ENCODE measurements at places on chromosomes 16 and 17.
A peak's percentile ranks its signal among the peaks of the same experiment; 100 is the strongest.

GRCh38 chr16:4828567-4829321 lies 18.3 kb downstream of the GLYR1 start:
- no peak for DNase-seq

GRCh38 chr17:28154214-28154613 lies 111.7 kb downstream of the NLK start:
- DNase-seq: no peak

- no peak for DNase-seq
Measured at GRCh38 chr16:10920726-10921427, 21.4 kb downstream of the DEXI start.

- DNase-seq: no peak
Measured at GRCh38 chr17:4721203-4722135, 9.8 kb upstream of the MED11 start.

DNA sequence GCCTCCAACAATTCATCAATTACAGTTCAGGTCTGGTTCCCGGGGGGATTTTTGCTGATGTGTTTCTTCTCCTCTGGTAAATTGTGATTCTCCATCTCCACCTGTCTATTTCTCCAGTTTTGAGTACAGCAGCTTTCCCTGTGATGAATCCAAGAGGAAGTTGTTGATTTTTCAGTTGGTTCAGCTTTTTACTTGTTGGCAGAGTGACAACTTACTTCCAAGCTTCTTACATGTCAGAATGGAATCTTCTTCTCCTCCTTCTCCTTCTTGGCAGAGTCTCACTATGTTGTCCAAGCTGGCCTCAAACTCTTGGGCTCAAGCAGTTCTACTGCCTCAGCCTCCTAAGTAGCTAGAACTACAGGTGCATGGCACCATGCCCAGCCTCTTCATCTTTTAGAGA lies 33.4 kb upstream of the TMEM92 start:
- DNase-seq: no peak

DNA sequence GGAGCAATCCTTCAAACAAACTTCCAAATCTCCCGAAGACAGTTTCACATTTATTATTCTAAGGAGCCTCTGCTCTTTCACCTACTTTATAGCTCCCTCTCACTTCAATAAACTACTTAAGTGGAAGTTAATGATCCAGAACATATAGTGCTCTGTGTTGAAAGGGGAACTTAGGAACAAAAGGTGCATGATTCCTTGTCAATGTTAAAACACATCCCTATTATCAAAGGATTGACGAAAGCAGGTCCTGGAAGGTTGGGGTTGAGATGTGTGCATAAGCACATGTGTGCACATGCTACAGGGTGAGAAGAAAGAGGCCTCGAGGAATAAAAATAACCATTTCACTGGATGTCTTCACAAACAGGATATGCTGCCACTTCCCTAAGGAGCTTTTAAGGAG lies 170.3 kb downstream of the SLC39A11 start:
- DNase-seq: no peak

GRCh38 chr16:72569677-72570076 lies 397.7 kb upstream of the PMFBP1 start:
- no peak for DNase-seq

DNA sequence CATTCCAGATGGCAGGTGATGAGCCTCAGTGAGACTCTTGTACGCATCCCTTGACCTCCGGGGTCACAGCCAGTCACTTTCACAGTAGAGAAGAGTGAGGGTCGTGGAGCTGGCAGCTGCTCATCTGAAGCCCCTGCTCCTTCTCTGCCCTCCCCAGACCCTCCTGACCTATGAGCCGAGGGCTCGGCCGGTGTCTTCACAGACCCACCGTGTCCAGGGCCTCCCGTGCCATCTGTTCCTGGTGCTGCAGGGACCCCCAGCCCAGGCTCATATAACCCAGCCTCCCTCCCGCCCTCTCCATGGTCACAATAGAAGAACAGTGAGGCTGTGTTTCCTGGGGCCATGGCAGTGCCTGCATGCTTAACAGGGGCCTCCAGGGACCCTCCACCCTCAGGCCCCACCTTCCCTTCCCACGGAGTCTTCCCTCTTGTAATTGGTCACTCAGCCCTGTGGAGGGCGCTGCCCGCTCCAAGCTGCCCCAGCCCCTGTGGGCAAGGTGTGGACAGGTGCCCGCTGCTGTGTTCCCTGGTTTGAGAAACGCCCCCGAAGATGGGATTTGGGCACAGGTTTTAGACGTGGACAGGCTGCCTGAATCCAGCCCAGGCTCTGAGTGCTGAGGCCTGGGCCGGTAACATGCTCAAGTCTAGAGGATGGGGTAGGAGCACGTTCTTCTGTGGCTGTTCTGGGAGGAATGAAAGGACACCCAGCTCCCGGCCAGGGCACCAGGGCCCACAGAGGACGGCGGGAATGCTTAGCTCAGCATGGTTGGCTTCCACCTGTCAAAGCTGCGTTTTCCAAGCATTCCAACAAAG lies 38.7 kb downstream of the ACSF3 start:
- DNase-seq: no peak

- no peak for DNase-seq
Measured at GRCh38 chr17:52106072-52106471, 52.4 kb downstream of the CA10 start.

GRCh38 chr16:84410361-84411138 lies 42.2 kb downstream of the ATP2C2 start:
- DNase-seq: no peak

DNA sequence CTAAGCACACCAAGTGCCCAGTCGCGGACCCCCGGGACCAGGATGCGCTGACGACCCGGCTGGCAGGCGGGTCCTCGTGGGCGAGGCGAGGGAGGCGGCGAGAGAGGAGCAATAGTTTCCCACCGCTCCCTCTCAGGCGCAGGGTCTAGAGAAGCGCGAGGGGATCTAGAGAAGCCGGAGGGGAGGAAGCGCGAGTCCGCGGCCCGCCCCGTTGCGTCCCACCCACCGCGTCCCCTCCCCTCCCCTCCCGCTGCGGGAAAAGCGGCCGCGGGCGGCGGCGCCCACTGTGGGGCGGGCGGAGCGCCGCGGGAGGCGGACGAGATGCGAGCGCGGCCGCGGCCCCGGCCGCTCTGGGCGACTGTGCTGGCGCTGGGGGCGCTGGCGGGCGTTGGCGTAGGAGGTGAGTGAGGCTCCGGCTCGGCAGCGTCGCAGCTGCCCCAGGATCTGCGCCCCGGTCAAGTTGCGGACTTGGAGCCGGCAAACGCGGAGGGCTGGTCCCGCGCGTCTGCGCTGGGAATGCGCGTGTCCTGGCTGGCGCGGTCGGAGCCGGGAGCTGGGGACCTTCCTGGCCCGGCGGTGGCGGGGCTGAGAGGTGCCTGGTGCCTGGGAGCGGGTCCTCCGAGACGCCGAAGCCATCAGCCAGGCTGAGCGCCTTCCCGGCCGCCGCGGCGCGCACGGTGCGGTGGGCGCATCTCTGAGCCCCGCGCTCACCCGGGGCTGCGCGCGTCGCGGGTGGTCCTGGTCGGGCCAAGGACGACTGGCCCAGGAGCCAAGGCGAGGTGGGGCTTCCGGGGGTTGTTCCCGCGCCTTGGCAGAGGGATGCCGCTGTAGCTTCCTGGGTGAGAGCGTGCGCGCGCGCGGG lies at the start of gene ITGB3:
TSS of gene ITGB3 (plus strand) at position 287 of the 862 bp plus-strand sequence. CDS start at position 322, 35 bp downstream.
- no peak for DNase-seq

DNA sequence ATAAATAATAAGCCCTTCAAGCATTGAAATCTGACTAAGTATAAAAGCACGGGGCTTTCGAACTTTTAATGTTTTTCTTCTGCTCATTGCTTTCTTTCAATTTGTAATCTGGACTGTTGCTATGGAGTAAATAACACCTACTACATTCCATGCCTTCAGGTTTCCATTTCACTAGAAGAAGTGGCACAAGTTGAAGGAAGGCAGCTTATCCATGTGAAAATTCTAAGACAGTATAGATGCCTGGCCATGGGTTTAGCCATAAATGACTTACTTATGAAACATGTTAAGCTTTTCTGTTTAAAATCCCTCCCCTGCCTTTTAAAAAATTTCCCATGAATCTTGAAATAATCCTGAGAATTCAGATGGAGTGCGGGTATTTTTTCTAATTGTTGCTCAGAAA lies 30.6 kb downstream of the KCNJ16 start:
- no peak for DNase-seq

DNA sequence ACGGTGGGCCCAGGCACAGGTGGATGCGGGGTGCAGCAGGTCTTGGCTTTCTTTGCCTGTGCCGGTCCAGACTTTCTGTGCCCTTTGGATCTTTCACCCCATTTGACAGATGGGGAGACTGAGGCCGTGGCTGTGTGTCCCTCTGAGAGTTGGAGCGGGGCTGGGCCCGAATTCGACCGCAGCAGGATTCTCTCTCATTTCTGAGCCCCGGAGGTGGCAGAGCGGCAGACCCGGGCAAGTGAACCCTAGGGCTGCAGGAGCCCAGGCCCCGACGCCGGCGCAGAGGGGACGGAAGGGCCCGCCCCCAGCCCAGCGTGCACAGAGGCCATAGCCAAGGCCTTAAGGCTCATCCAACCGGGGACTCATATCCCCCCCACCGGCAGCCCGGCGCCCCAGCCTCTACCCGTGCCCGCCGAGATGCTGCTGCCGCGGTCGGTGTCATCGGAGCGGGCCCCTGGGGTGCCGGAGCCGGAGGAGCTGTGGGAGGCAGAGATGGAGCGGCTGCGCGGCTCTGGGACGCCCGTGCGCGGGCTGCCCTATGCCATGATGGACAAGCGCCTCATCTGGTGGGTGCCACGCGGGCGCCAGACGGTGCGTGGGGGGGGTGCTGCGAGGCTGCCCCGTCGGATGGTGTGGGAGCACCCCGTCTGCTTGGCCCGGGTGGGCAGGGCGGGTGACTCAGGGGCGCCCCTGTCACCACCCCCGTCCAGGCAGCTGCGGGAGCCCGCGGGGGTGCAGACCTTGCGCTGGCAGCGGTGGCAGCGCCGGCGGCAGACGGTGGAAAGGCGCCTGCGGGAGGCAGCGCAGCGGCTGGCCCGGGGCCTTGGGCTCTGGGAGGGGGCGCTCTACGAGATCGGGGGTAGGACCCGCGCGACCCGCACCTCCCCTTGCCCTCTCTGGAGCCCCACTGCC lies 857 bp downstream of the TMC8 start:
- no peak for DNase-seq

GRCh38 chr16:4361944-4362311 lies 9.7 kb upstream of the VASN start:
- no peak for DNase-seq

GRCh38 chr17:57861000-57861789 lies 11.4 kb upstream of the MRPS23 start:
- no peak for DNase-seq

DNA sequence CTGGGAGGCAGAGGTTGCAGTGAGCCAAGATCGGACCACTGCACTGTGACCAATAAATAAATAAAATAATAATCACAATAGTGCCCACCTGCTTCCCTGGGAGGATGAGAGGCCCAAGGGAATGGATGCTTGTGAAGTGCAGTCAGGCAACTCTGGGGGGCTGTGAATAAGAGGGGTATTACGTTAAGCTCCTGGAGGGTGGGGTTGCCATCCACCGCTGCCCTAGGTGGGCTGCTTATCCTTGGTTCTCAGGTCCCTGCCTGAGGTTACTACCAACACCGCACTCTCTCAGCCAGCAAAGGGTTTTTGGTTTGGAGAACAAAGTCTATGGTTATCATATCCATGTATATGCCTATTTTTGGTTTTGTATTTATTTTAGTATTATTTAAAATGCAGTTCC lies 48.6 kb upstream of the CBFA2T3 start:
- no peak for DNase-seq

DNA sequence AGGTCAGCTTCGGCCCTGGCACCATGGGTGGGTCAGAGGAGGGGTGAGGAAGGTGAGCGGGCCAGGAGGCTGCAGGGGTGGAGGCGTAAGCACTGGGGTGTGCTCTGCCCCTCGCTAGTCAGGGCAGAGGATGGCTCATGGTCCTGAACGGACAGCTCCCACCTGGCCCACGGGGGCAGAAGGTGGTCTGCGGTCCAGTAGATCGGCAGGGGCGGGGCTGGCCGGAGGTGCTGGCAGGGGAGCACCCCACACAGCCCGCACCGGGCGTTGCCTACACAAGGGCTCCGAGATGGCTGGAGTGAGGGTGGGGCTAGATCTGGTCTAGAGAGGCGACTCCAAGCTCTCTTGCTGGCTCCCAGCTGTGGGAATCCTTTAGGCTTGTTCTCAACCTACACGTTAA lies 8.2 kb downstream of the NPTX1 start:
- DNase-seq: no peak

- no peak for DNase-seq
Measured at GRCh38 chr17:14803826-14804225, 461.3 kb downstream of the PMP22 start.

GRCh38 chr16:28591355-28591754 lies 5.5 kb downstream of the SULT1A2 start:
- no peak for DNase-seq

- no peak for DNase-seq
Measured at GRCh38 chr17:70073310-70073709, 1.7 kb upstream of the KCNJ16 start.

- DNase-seq: no peak
Measured at GRCh38 chr16:86448306-86448890, 61.9 kb upstream of the FOXF1 start.

DNA sequence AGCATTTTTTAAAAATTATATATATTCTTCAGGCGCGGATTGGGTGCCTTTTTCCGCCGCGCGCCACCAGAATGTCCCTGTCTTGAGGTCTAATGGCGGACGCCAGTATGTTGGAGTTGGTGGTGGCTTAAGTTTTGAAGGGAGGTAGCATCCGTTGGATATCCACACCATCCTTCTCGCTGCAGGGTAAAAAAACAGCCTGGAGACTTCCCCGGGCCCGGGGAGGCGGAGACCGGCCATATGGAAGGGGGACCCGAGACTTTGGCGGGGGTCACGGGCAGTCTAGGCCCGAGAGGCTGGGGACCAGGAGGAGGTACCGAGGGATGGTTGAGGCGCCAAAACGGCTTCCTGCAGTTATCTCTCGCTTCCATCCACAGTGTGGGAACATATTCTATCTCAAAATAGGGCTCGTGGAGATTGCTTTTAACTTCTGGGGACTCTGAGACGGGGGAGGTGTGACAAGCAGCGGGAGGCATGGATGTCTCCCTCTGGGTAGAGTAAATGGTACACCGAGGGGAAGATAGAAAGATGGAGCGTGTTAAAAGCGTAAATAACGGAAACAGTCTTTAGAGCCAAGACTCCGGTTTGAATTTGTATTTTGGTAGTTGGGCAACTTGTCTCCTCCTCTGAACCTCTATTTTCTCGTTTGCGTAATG lies at the start of gene SF3B3:
TSS of gene SF3B3 (plus strand) at position 74 of the 656 bp plus-strand sequence. CDS start 2,841 bp downstream, outside the sequence.
- DNase-seq: peak; percentile 30

GRCh38 chr16:81574168-81574567 lies 129.6 kb downstream of the CMIP start:
- DNase-seq: no peak

GRCh38 chr16:67995423-67995822 lies 3.9 kb downstream of the DPEP2 start:
- no peak for DNase-seq

GRCh38 chr17:39634384-39634871 lies 2.5 kb upstream of the STARD3 start:
- DNase-seq: no peak
